Left renal cortex interstitium (tissue), 4 donors: ENCODE measurements at places on chromosomes 1 and 21.

- no peak for DNase-seq
Measured at GRCh38 chr1:25021591-25022215, 91.6 kb upstream of the RUNX3 start.

- DNase-seq, result no peak
Measured at GRCh38 chr21:37074197-37074510, 1.1 kb downstream of the TTC3 start.

DNA sequence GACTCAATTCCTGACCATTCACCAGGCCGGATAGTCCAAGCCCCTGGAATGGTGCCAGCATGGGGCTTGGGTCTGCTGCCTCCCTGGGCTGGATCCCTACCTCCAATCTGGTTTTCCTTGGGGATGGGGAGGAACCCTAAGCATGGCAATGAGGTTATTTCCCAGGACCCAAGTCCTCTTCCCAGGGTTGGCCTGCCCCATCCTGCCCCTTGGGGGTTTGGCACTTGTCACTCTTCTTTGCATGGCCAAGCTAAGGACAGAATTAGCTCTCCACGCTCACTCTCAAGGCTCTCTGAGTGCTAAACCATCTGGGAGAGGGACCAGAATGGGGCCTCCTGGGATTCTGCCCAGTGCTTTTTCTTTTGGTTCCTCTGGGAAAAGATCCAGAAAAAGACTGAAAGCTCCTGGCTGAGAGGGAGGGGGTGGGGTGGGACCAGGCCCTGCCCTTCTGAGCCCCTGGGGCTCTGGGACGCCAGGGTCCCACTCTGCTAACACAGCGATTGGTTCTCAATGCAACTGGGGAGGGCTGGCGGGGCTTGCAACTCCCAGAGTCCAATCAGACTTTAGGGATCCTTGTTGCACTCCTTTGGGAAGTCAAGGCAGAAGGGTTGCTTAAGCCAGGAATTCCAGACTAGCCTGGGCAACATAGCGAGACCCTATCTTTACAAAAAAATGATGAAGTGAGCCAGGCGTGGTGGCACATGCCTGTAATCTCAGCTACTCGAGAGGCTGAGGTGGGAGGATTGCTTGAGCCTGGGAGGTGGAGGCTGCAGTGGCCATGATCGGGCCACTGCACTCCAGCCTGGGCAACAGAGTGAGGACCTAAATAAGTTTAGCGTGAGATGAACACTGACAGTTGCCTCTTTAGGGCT is 52.7 kb downstream of the DHRS3 start:
- no peak for DNase-seq

GRCh38 chr1:173134029-173134428 is 73.1 kb downstream of the TNFSF4 start:
- no peak for DNase-seq

- DNase-seq, result peak; percentile 35
Measured at GRCh38 chr1:167555971-167556714, 2.6 kb upstream of the CREG1 start.

DNA sequence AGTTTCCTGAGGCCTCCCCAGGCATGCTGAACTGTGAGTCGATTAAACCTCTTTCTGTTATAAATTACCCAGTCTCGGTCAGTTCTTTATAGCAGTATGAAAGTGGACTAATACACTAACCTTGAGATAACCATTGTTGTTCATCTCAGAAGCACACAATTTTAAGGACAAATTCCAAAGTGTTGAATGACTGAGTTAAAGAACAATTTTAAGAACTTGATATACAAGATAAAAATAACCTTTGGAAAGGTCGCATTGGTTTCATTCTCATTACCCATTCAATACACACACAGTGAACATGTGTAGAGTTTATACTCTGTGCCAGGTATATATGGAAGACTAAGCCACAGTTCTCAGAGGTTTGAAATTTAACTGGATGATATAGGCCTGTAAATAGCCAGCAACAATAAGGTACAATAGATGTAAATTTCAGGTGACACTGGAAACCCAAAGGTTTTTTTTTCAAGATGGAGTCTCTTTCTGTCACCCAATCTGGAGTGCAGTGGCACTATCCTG is 19.1 kb upstream of the SRSF10 start:
- DNase-seq, result no peak

GRCh38 chr1:54259546-54260140 is 59.7 kb downstream of the MRPL37 start:
- DNase-seq, result no peak

GRCh38 chr1:244952940-244953339 is 88.6 kb upstream of the HNRNPU start:
- DNase-seq, result no peak

DNA sequence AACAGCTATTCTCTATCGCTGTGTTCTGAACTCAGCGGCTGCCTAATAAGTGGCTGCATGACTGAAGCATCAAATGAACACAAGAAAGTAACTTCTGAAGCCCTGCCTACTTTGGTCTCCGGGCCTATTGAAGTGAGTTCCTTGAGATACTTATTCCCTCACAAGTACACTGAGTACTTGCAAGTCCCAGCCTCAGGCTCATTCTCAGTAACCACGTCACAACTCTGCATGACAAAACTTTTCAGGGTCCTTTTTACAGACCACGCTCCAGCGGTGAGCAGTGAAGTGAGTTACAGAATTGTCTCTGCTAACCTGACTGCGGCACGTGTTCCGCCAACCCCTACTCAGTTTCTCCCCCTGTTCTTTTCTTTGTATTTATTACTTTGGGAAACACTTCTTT is 1342.7 kb upstream of the ADGRL4 start:
- no peak for DNase-seq

DNA sequence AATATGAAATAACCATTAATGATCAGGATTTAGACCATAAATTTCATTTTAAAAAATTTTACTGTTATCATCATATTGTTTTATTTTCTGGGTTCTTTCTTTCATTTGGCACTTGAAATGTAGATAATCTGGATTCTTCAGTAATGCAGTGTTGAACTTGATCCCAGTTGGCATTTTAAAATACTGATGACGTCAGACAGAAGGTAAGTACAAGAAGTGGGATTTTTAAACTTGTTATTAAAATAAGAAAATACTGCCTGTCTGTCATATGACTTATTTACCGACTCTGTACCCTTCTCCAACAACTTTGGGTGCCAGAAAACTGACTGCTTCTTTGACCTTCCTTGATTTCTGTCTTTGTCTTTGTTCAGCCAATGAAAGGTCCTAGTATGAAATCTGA is 415.1 kb upstream of the NEGR1 start:
- DNase-seq, result no peak

DNA sequence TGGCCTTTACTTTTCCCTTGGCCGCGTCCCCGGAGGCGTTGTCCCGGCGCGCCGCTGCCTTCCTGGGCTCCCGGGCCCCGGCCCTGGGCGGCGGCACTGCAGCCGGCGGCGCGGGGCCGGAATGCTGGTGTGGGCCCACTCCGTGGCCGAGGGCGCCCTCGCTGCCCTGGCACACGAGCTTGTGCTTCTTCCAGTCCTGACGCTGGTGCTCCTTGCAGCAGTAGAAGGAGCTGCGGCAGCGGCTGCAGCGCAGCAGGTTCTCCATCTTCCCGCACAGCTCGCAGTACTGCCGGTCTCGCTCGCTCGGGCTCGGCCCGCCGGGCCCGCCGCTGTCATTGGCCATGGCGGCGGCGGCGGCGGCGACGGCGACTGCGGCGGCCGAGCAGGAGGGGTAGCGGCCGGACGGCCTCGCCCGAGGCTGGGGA is 529 bp downstream of the EGLN1 start:
- no peak for DNase-seq

GRCh38 chr1:191886977-191887376 is 271.3 kb upstream of the RGS18 start:
- DNase-seq, result no peak

DNA sequence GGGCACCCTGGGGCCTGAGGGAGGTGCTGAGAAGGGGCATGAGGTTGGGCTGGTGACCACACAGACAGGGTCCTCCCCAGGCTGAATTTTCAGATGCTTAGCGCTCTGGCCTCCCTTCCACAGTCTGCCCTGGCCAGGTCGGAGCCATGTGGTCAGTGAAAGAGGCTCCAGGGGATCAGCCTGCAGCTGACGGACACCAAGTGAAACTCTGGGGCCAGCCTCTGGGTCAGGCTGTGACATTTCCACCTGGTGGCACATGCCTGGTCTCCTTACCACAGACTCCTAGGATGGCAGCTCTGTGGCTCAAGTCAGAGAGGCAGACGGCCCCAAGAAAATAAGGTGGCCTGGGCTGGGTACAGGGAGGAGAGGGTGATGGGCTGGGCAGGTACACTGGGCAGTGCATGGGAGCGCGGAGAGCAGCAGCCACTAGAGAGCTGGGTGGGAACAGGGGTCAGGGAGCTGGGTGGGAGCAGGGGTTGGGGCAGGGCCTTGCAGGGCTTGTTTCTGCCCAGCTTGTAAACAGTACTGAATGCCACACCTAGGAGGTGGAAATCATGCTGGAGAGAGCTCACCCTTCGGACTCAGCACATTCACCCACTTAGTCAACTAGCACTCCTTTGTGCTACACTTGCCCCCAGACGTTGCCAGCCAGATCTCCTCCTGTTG is 20.7 kb upstream of the ADARB1 start:
- no peak for DNase-seq

- no peak for DNase-seq
Measured at GRCh38 chr1:202348005-202348508, 442 bp upstream of the PPP1R12B start.

- no peak for DNase-seq
Measured at GRCh38 chr1:151989211-151989862, 4.3 kb downstream of the S100A10 start.

DNA sequence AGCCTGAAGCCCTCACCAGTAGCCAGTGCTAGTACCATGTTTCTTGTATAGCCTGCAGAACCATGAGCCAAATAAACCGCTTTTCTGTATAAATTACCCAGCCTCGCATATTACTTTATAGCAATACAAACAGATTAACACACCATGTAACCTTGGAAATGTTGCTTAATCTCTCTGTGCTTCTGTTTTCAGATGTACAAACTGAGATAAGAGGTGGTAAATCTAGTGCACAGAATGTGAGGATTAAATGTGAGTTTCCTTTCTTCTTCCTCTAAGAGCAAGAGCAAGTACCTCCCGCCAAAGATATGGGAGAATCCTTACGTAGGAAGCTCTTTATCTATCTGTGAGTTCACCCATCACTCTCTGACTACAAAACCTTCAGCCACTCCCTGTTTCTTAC is 128.4 kb downstream of the HIVEP3 start:
- DNase-seq, result no peak

- DNase-seq, result no peak
Measured at GRCh38 chr1:22638476-22639234, 2.2 kb downstream of the C1QA start.

DNA sequence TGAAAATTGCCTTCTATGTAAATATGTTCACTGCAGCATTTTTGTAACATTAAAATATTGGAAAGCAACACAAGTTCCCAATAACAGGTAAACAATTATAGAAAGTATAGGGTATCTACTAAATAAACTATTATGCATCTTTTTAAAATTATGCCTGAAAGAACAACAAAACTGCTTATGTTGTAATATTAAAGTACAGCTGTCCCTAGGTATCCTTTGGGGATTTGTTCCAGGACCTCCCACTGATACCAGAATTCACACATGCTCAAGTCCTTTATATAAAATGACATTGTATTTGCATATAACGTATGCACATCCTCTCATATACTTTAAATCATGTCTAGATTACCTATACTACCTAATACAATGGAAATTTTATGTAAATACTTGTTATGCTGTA is 121.8 kb upstream of the TNFSF4 start:
- no peak for DNase-seq

GRCh38 chr21:37699024-37699775 is 217.1 kb downstream of the KCNJ6 start:
- DNase-seq, result no peak

DNA sequence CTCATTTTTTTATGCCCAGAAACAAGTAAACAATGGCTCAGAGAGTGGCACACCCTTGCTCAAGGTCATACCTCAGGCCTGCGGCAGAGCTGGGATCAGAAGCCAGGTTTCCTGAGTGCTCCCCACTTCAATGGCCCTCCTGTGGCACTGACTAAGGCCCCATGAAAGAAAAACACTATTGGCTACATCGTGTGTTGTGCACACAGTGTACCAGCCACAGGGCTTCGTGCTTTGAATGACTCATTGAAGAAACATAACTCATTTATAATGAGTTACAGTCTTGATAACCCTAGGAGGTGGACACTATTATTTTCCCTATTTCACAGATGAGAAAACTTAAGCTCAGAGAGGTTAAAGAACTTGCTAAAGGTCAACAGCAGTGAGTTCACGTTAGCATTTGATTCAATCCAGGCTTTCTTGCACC is 91.2 kb downstream of the TRABD2B start:
- DNase-seq, result no peak

DNA sequence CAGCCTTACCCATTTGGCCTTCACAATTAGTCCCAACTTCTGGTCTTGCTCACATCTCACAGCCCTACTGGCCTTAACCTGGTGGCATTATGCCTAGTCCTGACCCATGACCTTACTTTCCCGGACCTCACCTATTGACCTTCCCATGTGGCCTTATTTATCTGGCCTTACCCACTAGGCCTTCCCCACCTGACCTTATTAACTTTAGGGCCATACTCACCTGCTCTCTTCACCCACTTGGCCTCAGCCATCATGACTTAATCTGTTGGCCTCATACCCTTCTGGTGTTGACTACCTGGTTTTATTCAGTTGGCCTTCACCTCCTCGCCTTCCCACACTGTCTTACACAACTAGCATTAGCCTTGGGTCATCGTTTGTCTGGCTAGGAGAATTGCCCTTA is 35.7 kb downstream of the EXOC8 start:
- no peak for DNase-seq

DNA sequence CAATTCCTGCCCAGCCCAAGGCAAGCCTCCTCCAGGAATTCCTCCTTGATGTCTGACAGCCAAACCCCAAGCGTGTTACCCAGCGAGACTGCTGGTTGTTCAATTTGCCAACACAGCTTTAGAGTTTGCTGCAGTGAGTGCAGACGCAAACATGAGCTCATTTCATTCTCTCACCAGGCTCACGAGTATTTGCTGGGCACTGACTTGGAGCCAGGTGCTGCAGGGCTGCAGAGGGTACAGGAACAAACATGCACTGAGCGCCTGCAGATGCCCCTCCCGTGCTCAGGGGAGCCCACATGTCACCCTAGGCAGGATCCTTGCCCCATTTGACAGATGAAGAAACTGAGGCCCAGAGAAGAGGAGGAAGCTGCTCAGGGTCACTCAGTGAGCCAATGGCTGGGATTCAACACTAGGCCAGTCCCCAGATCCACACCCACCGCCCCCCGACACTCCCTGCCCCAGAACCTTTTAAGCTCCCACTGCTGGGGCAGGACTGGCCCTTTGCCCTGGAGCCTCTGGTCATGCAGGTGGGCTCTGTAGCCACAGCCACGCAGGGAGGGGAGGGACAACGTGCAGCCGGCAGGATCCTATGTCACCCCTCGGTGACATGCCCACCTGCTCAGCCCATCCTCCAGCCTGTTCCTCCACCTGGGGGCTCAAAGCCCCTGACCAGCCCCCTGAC is 363.7 kb downstream of the MATN1 start:
- DNase-seq, result no peak

DNA sequence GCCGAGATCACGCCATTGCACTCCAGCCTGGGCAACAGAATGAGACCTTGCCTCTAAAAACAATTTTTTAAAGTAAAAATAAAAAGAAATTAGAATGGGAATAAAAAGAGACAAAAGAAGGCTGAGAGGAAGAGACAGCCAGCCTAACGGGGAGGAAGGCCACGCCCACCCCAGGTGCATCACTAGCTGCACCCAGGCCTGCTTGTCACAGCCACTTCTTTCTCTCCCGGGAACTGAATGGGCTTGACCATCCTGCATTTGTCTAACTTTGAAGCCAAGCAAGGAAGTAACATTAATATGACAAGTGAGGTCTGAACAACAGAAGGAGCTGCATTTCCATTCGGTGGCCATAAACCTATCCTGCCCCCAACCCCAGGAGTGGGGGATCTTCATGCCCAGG is 20.8 kb upstream of the EFNA1 start:
- no peak for DNase-seq
